ENCODE measurements at places on chromosomes 4 and X. TPM values are rescaled to one million over a fixed set of nuclear protein-coding genes. Genes with fewer than 3 reads are reported as not detected.

Gene PDLIM3
- 93.4 TPM for total RNA-seq

Gene DCAF12L1
- 0.18 TPM for total RNA-seq

Gene SYAP1
- total RNA-seq, result 15.1 TPM

Gene CXCL11
- total RNA-seq, result not detected

Gene SH3BP2
- total RNA-seq, result 31.2 TPM

Gene PNMA6E
- not detected for total RNA-seq

Gene CYLC1
- total RNA-seq, result not detected

Gene SYTL5
- total RNA-seq, result 1.1 TPM

Gene L1CAM
- 107 TPM for total RNA-seq

Gene PCDH10
- 29.9 TPM for total RNA-seq

GRCh38 chr4:80239480-80240150, 26.8 kb upstream of the FGF5 start:
- DNase-seq, result no peak

- DNase-seq, result no peak
These were observed 139.9 kb upstream of the OTUD4 start for GRCh38 chr4:145320294-145320693.

GRCh38 chr4:117700111-117700892, 334.0 kb upstream of the NDST3 start:
- no peak for DNase-seq

DNA sequence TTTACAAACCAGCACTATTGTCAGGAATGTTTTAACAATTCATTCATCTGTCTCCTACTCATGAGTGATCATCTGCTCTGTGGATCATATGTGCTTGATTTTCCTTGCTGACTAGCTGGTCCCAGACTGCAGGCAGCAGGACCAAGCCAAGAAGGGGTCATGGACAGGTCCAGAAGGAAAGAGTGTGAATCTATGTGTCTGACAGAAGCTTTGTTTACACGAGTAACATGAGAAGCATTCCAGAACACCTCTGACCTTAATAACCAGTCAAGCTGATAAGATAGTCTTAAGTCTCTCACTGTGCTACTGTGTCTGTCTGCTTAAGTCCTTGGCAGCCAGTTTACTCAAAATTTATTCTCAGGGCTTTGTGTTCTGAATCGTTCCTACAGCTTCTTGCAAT, 39.0 kb downstream of the GUCY1A1 start:
- DNase-seq, result no peak

- peak; percentile 69 for DNase-seq
These were observed 12.0 kb downstream of the TMEM187 start for GRCh38 chrX:153984351-153985178.

DNA sequence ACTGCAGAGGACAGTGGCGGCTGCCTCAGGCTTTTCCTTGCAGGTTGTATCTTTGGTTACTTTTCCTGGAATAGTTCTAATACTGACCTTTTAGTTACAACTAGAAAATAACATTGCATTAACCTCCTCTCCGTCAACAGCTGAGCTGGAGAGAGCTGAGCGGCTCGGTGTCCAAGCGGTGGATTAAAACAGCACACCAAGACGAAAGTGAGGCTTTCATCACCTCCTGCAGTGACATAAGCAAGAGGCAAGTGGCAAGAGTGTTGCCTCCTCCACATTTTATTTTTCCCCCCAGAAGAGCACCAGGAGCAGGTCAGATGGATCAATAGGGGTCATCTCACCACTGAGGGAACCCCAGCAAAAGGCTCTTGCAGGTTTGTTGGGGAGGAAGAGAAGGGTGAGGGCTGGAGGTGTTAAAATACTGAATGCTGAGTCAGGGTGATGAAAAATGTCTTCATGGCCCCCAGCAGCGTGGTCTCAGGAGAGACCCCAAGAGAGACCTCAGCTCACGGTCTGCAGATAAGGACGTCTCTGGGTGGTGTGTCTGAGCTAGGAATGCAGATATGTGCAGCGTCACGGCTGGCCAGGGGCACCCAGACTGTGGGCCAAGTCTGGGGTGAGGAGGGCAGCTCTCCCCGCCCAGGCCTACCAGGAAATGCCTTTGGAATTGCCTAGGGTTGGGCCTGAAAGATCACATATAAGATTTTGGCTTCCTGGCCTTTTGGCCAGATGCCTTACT, 50.3 kb downstream of the CASP3 start:
- no peak for DNase-seq

DNA sequence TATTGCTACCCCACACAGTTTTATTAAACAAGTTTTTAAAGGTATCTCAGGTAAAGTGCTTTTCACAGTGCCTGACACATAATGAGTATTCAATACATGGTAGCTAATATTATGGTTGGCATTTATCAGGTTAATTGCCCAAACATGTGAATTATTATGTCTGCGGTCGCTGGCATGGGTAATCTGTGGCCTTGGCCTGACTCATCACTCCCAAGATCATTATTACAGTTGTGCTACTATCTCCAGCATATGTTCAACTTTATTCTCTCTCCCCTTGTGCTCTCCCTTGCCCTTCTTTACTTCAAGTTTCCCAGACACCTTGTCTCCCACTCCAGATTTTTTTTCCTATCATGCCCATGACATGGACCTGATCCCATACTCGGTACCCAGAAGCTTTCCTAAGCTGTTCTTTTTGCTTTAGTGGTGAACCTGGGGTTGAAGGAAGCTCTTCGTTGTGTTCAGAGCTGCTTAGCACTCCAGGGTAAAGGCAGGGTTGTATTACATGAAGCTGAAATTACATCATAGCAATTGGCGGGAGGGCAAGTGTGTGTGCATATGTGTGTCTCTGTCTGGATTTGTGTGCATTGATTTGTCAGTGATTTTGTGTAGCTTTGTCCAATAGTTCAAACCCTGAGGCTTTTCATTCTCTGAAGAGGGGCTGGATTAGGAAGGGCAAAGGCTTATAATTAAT, 176.5 kb upstream of the NRK start:
- DNase-seq, result no peak

- DNase-seq, result no peak
These were observed 147.9 kb upstream of the SMAD1 start for GRCh38 chr4:145333786-145334185.

DNA sequence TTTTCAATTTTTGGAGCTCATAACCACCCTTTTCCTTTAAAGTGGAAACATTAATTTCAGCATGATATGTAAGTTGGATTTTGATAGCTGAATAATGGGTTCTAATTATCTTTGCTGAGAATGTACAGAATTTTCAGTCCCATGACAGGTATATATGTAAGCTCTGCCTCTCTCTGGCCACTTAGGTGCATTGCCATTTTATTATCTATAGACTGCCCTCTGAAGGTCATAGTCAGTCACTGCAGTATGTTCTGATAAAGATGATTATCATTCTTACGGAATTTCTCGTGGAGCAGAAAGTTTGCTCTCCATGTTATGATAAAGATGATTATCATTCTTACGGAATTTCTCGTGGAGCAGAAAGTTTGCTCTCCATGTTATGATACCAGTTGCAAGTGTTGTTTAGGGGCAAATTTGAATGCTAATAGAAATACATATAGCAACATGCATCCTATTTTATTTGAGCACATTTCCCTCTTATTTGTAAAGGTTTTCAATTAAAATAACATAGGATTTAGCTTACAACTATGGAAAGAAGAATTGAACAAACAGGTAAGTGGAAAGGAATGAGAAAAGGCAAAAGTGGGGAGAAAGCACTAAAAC, 10.4 kb downstream of the AFP start:
- DNase-seq, result no peak

- DNase-seq, result no peak
These were observed 20.0 kb upstream of the TMPRSS11A start for GRCh38 chr4:67983333-67983732.

DNA sequence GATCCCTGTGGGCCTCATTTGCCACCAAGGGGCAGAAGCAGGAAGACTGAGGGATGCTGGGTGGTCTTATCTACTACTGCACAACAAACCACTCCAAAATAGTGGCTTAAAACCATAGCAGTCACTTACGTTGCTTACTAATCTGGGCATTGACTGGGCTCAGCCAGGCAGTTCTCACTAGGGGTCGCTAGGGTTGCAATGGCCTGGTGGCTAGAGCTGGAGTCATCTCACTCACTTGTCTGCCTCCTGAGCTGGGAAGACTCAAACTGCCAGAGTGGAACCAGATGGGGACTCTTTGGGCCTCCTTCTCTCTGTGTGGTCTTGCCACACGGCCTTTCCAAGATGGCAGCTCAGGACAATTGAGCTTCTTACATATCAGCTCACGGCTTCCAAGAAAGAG, 216.3 kb upstream of the BCOR start:
- no peak for DNase-seq

DNA sequence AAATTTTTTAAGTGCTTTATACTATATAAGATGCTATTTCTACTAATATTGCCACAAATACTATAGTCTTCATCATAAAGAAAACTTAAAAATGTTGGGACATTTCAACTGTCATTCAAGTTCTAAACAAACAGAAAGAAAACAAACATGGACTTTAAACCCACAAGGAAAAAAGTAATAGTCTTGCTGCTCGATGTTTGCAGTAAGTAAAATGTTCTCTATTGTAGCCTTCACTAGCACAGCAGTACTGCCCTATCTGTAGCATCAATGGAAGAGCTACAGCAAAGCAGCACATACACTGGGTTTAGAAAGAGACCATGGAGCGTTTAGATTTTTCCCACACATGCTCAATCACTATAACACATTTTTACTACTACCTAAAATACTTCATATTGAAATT, 146.8 kb downstream of the KLHL13 start:
- no peak for DNase-seq

- DNase-seq, result no peak
These were observed 63.0 kb upstream of the RBPJ start for GRCh38 chr4:26257850-26258249.

GRCh38 chr4:16692961-16693506, 205.4 kb downstream of the LDB2 start:
- no peak for DNase-seq

- DNase-seq, result no peak
These were observed 31.2 kb upstream of the NSUN7 start for GRCh38 chr4:40718586-40718985.

DNA sequence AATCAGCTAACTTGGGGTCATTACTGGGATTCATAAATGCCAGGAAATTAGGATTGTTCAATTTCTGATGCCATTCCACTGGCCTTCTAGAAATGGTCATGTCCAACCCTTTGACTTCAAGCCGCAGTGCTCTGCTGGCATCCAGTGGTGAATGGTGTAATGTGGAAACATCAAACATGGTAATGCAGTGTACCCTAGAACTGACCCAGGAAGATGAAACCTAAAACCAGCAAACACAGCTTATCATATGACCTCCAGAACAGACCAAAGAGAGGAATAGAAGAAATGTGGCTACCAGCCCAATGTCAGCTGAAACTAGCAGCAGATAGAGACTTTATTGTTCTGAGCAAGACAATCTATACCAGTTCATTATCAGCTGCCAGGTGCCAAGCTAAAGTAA, 13.8 kb downstream of the CXCL13 start:
- DNase-seq, result no peak

- no peak for DNase-seq
These were observed 318.6 kb downstream of the NAF1 start for GRCh38 chr4:162847945-162848549.

GRCh38 chr4:126627255-126627654, 1005.5 kb upstream of the INTU start:
- no peak for DNase-seq

DNA sequence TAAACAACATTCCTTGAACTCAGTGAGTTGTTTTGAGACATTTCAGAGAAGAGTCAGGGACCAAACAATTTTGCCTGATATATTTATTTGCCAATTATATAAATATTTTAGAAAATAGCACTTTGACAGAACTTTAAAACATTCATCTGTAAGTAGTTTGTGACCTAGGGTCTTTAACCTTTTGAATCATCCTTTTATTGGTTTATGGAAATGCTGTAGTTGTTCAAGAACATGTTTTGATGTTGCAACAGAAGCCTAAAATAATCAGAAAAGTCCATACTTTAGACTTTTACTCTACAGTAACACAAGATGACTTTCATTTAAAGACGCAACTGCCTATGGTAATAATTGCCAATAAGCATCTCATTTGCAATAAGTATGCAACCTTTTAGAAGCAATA, 43.0 kb downstream of the CXCL1 start:
- no peak for DNase-seq

GRCh38 chr4:6896035-6896434, 13.6 kb upstream of the TBC1D14 start:
- DNase-seq, result no peak

- DNase-seq, result no peak
These were observed 164.4 kb downstream of the RBMX2 start for GRCh38 chrX:130566028-130566683.

GRCh38 chr4:67035986-67036385, 509.3 kb downstream of the CENPC start:
- DNase-seq, result no peak

- no peak for DNase-seq
These were observed 142.0 kb downstream of the COL25A1 start for GRCh38 chr4:109160494-109160893.

GRCh38 chrX:40003428-40004245, 94.1 kb downstream of the BCOR start:
- no peak for DNase-seq

DNA sequence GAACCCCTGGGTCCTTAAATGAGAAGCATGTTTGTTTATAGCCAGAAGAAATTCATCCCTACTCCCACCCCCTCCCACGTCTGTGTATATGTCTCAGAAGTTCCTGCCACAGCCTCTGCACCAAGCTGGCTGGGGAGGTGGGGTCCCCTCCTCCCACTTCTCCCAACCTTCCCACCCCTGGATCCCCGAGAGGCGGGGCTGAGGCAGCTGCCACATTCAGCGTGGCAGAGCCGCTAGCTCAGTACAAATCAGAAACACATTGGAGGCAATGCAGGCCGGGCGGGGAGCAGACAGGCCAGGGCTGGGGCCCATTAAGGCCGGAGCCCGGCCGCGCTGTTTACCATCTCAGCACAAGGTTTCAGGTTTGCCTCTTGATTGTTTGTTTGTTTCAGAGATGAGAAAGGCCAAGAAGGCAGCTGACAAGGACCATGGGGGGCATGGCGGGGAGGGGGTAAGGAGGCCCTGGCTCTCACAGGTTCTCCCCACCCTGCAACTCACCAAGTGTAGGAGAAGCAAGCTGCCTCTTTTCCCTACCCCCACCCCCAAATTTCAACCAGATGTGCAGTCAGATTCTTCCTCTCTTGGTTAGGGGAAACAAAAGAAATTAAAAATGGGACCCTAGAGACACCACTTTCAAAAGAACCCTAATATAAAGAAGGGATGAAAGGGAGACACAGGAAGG, 22.3 kb downstream of the PJA1 start:
- no peak for DNase-seq

DNA sequence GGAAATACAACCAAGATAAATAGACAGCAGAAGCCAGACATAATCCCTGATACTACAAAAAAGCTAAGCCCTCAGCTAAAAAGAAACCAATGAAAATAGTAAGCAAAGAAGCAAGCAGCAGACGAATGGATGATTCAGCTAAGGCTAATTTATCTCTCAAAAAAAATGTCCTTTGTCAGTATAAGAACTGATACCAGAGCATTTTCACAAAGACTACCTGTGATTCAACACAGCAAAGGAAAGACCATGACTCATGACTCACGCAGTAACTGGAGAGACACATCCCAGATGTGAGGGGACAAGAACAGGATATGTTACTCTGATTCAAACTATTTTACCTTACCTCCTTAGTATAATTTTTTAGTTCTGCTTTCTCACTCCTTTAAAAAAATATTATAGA, 22.7 kb upstream of the TMPRSS11F start:
- no peak for DNase-seq

Data from cerebellum (tissue), 4 donors.